ENCODE measurements at places on chromosomes 13 and 19. TPM values are rescaled to one million over a fixed set of nuclear protein-coding genes. Genes with fewer than 3 reads are reported as not detected.

DNA sequence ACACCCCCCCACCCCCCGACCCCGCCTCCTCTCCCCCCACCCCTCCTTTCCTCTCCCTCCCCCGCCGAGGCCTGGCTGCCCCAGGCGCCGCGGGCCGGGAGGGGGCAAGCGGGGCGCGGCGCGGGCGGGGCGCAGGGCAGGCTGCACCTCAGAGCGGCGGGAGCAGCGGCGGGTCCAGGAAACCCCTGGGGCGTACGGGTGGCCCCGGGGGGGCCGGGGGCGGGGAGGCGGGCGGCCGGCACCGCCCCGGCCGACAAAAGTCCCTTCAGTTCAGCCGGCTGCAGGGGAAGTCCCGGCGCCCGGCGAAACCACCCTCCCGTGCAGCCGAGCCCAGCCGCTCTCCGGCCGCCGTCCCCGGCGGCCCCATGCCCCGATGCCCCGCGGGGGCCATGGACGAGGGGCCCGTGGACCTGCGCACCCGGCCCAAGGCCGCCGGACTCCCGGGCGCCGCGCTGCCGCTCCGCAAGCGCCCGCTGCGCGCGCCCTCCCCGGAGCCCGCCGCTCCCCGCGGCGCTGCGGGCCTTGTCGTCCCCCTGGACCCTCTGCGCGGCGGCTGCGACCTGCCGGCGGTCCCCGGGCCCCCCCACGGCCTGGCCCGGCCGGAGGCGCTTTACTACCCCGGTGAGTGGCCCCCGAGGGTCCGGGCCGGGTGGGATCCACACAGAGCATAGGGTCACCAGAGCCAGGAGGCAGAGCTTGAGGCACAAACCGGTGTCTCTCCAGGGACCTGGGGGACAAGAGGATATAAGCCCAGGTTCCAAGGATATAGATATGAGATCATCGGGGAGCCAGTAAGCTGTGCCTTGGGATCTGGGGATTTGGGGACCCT, at the start of gene BCL3:
TSS of gene BCL3 (plus strand) at position 283 of the 829 bp plus-strand sequence. CDS start at position 366, 83 bp downstream.
- peak; percentile 92 for DNase-seq

GRCh38 chr19:531009-531752, 379 bp upstream of the CDC34 start:
- DNase-seq = peak; percentile 76

- DNase-seq = no peak
Observed at GRCh38 chr19:44623626-44624025, 10.3 kb downstream of the IGSF23 start.

The KLK8 gene
- not detected for total RNA-seq

The TNFSF9 gene
- 4.5 TPM for total RNA-seq

- peak; percentile 99 for DNase-seq
Observed at GRCh38 chr19:51366389-51367254, 434 bp upstream of the ETFB start.

The MISP gene
- total RNA-seq = not detected

DNA sequence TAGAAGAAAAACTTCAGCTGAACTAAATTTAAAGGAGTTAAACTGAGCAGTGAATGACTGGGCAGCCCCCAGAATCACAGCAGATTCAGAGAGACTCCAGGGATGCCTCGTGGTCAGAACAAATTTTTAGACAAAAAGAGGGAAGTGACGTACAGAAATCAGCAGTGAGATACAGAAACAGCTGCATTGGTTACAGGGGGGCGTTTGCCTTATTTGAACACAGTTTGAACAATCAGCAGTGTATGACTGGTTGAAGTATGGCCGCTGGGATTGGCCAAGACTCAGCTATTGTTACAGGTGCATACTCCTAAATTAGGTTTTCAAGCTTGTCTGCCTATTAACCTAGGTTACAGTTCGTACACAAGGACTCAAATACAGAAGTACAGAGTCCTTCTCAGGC, 2.2 kb upstream of the SPRYD7 start:
- no peak for DNase-seq

DNA sequence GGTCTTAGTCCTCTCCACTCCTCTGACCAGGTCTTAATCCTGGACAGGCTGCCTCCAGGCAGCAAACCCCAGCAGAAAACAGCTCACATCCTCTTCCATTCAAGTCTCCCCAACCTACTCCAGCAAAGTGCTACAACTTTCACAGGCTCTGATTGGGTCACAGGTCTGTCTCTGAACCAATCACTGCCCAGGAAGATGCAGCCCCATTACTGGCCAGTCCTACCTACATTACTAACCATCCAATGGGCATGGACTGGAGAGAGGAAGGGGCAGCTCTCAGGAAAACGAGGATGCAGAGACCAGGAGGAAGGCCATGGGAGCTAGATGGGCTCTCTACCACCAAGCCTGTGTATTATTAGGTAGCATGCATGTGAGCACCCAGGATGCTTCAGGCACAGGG, 12.2 kb downstream of the MED26 start:
- DNase-seq = no peak

GRCh38 chr13:23771956-23772355, 117.2 kb downstream of the MIPEP start:
- DNase-seq = no peak

GRCh38 chr19:51219307-51219706, 5.6 kb upstream of the CD33 start:
- no peak for DNase-seq

GRCh38 chr13:36067746-36068381, 63.3 kb downstream of the DCLK1 start:
- DNase-seq = no peak

GRCh38 chr13:96785986-96786385, 208.3 kb downstream of the OXGR1 start:
- no peak for DNase-seq

GRCh38 chr19:17073869-17074633, 1.2 kb downstream of the HAUS8 start:
- no peak for DNase-seq

The PKN1 gene
- 128 TPM for total RNA-seq

The TEX26 gene
- total RNA-seq = not detected

DNA sequence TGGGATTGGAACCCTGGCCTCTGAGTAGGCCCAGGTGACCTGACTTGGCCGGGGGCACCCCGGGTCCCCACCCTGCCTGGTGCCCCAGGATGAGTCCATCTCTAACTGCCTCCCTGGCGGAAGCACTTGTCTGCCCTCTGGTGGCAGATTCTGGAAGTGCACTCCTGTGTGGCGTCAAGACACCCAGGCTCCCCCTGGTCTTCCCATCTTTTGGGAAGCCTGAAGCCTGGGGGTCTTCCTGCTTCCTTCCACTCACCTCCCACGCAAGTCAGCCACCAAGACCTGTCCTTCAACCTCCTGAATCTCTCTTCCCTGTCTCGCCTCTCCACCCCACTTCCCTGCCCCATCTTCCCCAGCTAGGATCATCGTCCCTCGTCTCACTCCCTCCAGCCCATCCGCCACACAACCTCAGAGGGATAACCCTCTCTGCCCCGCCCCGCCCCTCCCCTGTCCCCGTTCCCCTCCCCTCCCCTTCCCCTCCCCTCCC, 7.4 kb downstream of the RABAC1 start:
- peak; percentile 60 for DNase-seq

The CILP2 gene
- total RNA-seq = 0.66 TPM

DNA sequence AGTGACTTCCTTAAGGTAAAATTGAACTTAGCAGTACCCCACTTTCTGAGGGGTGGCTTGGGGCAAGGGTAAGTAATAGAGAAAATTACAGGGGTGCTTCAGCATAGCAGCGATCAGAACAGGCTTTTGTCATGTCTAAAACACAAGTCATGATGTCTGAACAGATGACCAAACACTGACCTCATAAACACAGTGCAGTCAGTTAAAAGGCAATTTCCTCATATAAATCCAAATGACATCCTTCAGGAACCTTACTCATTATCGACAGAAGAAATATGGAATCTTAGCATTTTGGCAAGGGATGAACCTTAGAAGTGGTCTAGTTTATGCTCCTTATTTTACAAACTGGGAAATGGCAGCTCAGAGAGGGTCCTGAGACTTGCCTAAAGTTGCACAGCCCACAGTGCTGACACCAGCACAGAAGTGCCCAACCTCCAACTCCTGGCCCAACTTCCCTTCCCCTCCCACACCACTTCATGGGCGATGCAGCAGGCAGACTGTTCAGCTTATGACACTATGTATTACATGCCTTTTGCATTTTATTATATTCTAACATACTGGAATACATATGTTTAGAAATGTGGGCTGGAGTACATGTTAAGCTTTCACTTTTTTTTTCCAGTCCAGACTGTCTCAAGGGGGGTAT, 3.6 kb downstream of the GJA3 start:
- DNase-seq = no peak

GRCh38 chr19:18020212-18021085, 12.5 kb downstream of the ARRDC2 start:
- no peak for DNase-seq

- no peak for DNase-seq
Observed at GRCh38 chr19:17321655-17322489, 12.5 kb downstream of the DDA1 start.

DNA sequence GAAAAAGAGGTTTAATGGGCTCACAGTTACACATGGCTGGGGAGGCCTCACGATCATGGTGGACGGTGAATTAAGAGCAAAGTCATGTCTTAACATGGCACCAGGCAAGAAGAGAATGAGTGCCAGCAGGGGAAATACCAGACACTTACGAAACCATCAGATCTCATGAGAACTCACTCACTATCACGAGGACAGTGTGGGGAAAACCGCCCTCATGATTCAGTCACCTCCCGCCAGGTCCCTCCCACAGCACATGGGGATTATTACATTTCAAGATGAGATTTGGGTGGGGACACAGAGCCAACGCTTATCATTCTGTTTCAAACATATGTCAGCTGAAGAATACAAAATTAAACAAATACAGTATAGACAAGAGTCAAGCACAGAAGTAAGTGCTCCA, 165.1 kb downstream of the PCCA start:
- DNase-seq = no peak

The ICAM4 gene
- not detected for total RNA-seq

All from MG63 (cell line).